Lower lobe of right lung (tissue), 2 donors: ENCODE measurements at places on chromosomes 7 and 10. TPM values are rescaled to one million over a fixed set of nuclear protein-coding genes. Genes with fewer than 3 reads are reported as not detected.

GHITM gene
- 109 TPM for total RNA-seq

ANXA8L1 gene
- 15.7 TPM for total RNA-seq

- H3K36me3 ChIP-seq: no peaks in the 10 kb centered on the region
- H3K27me3 ChIP-seq: no peaks in the 10 kb centered on the region
- H3K4me1 ChIP-seq: no peaks in the 10 kb centered on the region
- DNase-seq: no peak
- H3K4me3 ChIP-seq: no peak overlapping the region
- H3K27ac ChIP-seq: no peak overlapping the region
These were observed 88.0 kb upstream of the NAMPT start for GRCh38 chr7:106372595-106373318.

DNA sequence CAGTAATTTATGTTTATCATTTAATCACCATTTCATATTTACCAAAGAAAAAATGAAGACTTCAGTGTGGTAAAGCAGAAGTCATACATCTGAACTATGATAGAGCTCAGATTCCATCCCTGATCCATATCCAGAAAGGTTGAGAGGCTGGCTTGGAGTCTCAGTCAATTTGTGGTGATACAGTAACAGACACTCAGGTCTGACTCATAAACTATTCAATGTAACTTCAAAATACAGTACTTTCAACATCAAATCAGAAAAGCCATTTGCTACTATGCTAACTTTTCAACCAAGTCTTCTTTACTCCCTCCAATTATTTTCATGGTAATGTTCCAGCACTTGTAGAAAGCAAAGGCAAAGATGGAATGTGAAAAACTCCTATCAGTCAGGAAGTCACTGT is 190.4 kb downstream of the HDAC9 start:
- H3K36me3 ChIP-seq: no peaks in the 10 kb centered on the region
- no peak overlapping the region for H3K4me3 ChIP-seq
- no peak overlapping the region for H3K27ac ChIP-seq
- DNase-seq: no peak

GRCh38 chr7:157487046-157487770 is 150.4 kb downstream of the DNAJB6 start:
- no peaks in the 10 kb centered on the region for H3K4me1 ChIP-seq
- H3K4me3 ChIP-seq: no peak overlapping the region
- H3K36me3 ChIP-seq: no peaks in the 10 kb centered on the region
- no peaks in the 10 kb centered on the region for H3K27me3 ChIP-seq
- no peak for DNase-seq

- DNase-seq: no peak
- no peaks in the 10 kb centered on the region for H3K4me1 ChIP-seq
- H3K27me3 ChIP-seq: peaks cover 5% of the 10 kb centered on the region
- no peaks in the 10 kb centered on the region for H3K36me3 ChIP-seq
These were observed 7.1 kb downstream of the CNTNAP2 start for GRCh38 chr7:146123715-146124114.
